NCI-H2227 treated with DMSO at 0.1 percent for 48 hours (cell line): ENCODE measurements at places on chromosomes 3 and 15.

DNA sequence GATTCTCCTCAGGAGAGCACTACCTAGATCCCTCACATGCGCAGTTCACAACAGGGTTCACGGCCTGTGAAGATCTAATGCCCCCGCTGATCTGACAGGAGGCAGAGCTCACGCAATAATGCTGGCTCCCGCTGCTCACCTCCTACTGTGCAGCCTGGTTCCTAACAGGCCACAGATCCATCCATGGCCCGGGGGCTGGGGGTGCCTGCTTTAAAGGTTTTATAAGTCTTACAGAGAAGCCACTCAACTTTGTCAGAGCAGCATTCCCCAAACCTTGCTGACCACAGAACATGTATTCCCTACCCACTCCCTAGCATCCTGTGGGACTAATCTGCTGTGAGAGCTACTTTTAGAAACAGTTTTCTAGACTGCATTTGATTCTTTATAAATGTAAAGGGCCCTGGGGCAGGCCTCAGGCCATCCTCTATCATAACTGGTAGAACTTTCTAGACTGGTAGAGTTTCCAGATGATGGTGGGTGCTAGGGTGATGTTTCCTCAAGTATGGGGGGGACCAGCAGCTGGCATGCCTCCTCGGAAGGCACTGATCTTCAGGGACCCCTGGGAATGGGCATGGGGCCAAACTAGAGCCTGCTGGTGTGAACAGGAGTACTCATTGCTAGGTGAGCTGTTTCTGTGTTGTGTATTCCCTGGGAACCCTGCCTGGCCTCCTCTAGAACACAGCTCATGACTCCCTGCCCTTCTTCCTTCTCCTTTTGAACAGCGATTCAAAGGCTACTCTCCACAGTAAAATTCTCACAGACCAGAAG is 25.7 kb upstream of the RAD18 start:
- no peak for DNase-seq

DNA sequence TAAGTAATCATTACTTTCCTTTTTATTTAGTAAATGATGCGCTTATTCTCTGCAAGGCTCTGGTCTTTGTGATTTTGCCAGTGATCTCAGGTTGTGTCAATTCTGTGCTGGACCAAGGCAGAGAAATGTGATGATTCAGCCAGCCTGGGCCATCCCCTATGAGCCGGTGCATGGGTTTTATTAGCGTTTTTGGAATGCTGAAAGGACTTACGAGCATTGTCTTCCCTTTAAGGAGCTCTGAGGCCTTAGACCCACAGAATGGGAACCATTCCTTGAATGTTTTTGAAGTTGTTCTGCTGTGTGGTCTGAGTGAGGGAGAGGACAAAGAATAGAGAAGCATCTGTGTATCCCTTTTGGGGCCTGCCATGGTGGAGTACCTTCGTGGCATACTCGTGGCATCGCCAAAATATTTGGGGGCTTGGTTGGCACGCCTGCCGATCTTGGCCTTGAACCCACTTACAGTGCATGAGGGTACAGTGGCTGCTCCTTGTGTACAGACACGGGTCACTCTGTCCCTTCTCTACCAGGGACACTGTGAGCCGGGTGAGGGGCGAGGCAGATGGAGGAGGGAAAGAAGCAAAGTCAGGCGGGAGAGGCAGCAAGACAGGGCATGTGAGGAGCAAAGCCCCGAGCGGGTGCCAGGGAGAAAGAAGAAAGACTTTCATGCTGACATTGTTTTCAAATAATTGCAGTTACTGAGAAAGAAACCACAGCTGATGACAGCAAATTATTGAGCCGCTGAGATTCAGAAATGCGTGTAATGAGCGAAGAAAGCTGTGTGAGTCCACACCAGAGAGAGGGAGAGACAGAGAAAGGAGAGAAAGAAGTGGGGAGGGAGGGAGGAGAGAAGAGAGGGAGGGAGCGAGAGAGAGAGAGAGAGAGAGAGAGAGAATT is 269.4 kb upstream of the RGMA start:
- DNase-seq: peak; percentile 58

- no peak for DNase-seq
These were observed 93.3 kb downstream of the RPL39L start for GRCh38 chr3:187046033-187046432.

DNA sequence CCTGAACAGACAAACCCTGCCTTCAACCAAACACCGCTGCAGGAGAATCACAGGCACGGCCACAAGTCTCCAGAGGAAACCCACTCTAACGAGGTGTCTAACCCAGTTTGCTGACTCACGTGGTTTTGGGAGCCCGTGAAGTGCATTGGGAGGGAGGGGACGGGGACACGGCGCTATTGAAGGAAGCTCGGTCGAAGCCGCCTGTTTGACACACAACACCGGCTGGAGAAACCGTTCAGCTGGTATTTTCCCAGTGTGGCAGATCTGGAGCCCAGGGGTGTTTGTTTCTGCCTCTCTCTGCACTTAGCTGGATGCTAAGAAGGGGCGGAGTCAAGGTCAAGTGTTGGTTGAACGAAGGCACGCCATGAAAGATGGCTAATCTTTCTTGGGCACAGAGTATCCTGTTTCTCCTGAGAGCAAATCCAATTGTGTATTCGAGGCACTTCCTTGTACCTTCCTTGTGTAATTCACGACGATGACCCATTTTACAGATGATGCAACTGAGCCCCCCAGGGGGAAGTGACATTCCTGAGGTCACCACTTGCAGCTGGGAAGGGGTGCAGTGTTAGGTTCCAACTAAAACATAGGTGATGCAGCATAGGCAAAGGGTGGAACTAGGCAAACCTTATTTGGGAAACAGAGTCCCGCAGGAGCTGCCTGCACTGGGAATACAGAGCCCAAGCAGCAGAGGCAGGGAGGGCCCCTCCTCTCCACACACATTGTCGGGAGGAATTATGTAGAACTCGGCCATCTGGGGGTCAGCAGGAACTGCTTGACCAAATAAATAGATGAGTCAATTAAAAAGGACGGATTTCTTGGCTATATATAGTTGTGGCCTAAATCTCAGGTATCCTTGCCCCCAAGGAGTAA is 22.5 kb downstream of the SLC6A6 start:
- DNase-seq: peak; percentile 7

GRCh38 chr15:81889485-81889881 is 156.3 kb downstream of the MEX3B start:
- no peak for DNase-seq

DNA sequence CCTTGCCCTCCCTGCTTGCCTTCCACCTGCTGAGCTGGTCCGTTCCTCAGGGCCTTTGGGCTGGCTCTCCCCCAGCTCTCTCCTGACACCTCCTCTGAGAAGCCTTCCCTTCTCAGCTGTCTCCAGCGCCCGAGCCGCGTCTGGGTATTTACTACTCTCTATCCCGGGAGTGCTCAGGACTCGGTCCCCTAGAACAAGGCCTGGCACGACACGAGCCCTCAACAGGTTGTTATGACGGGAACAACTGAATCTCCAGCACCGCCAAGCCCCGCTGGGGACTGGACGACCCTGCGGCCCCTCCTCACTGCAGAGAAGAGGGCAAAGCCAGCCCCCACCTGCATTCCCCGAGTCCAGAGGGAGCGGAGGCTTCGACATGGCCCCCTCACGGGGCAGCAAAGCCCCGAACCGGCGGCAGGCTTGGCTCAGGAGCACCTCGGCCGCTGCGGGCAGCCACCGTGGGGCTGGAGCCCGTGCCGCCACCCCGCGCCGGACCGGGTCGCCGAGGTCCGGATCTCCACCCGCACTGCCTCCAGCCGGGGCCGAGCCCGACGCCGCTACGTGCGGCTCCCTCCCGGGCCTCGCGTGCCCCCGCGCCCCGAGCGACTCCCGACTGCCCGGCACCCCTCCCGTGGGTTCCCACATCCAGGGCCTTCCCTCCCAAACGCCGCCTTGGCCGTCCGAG is 792 bp downstream of the TPRA1 start:
- DNase-seq: no peak
